CD4-positive, alpha-beta memory T cell (primary cell): ENCODE measurements at places on chromosomes 11 and 22. TPM values are rescaled to one million over a fixed set of nuclear protein-coding genes. Genes with fewer than 3 reads are reported as not detected.

GRCh38 chr11:1899090-1899489, 7.4 kb upstream of the PRR33 start:
- DNase-seq, result no peak

Gene PNPLA5
- polyA plus RNA-seq, result not detected

Gene RASSF10
- not detected for polyA plus RNA-seq

DNA sequence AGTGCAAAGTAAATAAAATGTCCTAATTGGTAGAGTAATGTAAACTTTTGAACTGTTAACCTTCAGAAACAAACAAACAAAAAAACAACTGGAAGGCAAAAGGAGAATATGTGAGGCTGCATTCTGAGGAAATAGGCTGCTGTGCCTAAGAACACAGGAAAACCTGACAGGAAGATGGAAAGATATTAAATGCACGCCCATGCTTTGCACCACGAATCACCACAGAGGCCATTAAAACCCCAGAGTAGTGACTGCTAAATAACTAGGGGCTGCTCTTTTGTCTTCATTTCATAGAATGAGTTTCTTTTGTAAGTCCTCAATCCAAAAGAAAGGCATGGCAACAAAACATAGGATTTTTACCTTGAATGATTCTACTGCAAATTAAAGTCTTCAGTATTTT, 436.0 kb downstream of the RAB38 start:
- DNase-seq, result no peak
